IMR-90 (cell line): ENCODE measurements at places on chromosomes 6 and 20. TPM values are rescaled to one million over a fixed set of nuclear protein-coding genes. Genes with fewer than 3 reads are reported as not detected.

Gene CDK5RAP1
- 22.2 and 28.1 TPM in 2 replicates for total RNA-seq

- no peak for DNase-seq
- H3K36me3 ChIP-seq, result no peaks in the 10 kb centered on the region
- peaks cover 4% of the 10 kb centered on the region; the same call in 1 of the 2 replicates for H3K4me1 ChIP-seq
- no peak overlapping the region for H3K27ac ChIP-seq
- no peak overlapping the region for H3K4me3 ChIP-seq
These were observed 37.6 kb upstream of the SUPT3H start for GRCh38 chr6:45415315-45415714.

GRCh38 chr6:140138311-140139010, 764.0 kb upstream of the CITED2 start:
- H3K4me3 ChIP-seq, result no peak overlapping the region
- H3K27me3 ChIP-seq, result no peaks in the 10 kb centered on the region

DNA sequence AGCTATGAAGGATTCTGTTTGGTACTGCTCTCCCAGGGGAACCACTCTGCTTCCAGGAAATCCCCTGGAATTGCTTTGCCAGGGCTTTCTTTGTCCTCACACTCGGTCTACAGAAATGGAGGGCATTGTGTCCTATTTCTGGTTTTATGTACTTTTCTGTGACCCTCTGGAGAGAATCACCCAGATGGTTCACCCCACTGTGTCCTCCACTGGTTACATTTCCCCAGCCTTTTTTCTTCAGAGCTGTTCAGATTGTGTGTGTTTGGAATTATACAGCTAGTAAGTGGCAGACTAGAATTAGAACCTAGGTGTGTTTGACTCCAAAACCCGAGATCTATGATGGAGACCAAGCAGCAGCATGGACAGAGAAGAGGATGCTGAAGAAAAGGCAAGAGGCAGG, 80.8 kb downstream of the CD164 start:
- H3K4me3 ChIP-seq, result no peak overlapping the region
- H3K4me1 ChIP-seq, result no peaks in the 10 kb centered on the region
- DNase-seq, result no peak
- H3K27ac ChIP-seq, result no peak overlapping the region

- H3K4me3 ChIP-seq, result no peak overlapping the region
- H3K27ac ChIP-seq, result no peak overlapping the region
- no peaks in the 10 kb centered on the region for H3K4me1 ChIP-seq
- H3K36me3 ChIP-seq, result no peaks in the 10 kb centered on the region
- no peak for DNase-seq
- H3K27me3 ChIP-seq, result no peaks in the 10 kb centered on the region
These were observed 1371.5 kb downstream of the EPHA7 start for GRCh38 chr6:92047860-92048259.

GRCh38 chr6:115415378-115415777, 645.3 kb downstream of the FRK start:
- H3K4me1 ChIP-seq, result no peaks in the 10 kb centered on the region
- H3K4me3 ChIP-seq, result no peak overlapping the region
- H3K36me3 ChIP-seq, result no peaks in the 10 kb centered on the region
- no peaks in the 10 kb centered on the region for H3K27me3 ChIP-seq

GRCh38 chr6:90365002-90365401, 68.4 kb upstream of the BACH2 start:
- H3K4me1 ChIP-seq, result peaks cover 3% of the 10 kb centered on the region
- H3K4me3 ChIP-seq, result no peak overlapping the region
- H3K27me3 ChIP-seq, result no peaks in the 10 kb centered on the region; the same call in 1 of the 2 replicates
- H3K36me3 ChIP-seq, result no peaks in the 10 kb centered on the region

DNA sequence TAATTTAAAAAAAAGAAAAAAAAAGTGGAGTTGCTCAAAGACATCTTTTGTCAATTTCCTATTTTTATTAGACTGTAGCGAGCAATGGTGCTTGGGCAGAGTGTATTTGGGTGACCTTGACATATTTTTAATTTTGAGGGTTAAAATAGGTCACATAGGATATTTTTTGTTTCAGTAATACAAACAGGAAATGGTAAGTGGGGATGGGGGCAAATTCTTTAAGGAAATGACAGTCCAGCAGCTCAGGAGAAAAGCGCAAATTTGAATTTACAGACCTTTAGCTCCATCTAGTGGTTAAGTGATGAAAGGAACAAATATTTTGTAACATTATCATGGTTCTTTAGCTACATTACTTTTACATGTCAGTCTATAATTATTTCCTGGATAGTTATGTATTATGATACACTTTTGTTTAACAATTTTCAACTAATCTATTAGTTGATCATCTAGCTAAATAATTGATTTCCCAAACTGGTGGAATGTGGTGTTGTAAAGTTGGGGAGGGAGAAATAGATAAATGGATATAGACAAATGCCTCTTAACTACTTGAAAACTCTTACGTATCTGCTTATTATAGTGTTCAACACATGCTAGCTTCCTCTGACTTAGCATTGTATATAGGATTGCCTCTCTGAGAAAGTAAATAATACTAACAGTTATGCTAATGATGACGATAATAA, 10.0 kb downstream of the CITED2 start:
- H3K27ac ChIP-seq, result no peak overlapping the region
- peak; percentile 63 for DNase-seq
- no peak overlapping the region for H3K4me3 ChIP-seq
- H3K36me3 ChIP-seq, result no peaks in the 10 kb centered on the region

Gene LY6G6C
- not detected in 2 replicates for total RNA-seq

- no peaks in the 10 kb centered on the region for H3K36me3 ChIP-seq
- no peak overlapping the region for H3K4me3 ChIP-seq
- H3K4me1 ChIP-seq, result peaks cover 8% of the 10 kb centered on the region
- H3K27ac ChIP-seq, result no peak overlapping the region
- DNase-seq, result no peak
These were observed 54.9 kb upstream of the SASH1 start for GRCh38 chr6:148287623-148288333.

GRCh38 chr20:50306478-50307423, 116.1 kb downstream of the CEBPB start:
- peak overlapping the region; percentile 91 for H3K27ac ChIP-seq
- peaks cover 57% of the 10 kb centered on the region for H3K4me1 ChIP-seq
- H3K27me3 ChIP-seq, result no peaks in the 10 kb centered on the region
- no peak for DNase-seq
- no peak overlapping the region for H3K4me3 ChIP-seq
- no peaks in the 10 kb centered on the region for H3K36me3 ChIP-seq

- no peak overlapping the region for H3K4me3 ChIP-seq
- H3K36me3 ChIP-seq, result no peaks in the 10 kb centered on the region
- H3K4me1 ChIP-seq, result peaks cover 2% of the 10 kb centered on the region; the same call in 1 of the 2 replicates
- no peak overlapping the region for H3K27ac ChIP-seq
These were observed 48.9 kb upstream of the SNAP25 start for GRCh38 chr20:10169752-10170151.

DNA sequence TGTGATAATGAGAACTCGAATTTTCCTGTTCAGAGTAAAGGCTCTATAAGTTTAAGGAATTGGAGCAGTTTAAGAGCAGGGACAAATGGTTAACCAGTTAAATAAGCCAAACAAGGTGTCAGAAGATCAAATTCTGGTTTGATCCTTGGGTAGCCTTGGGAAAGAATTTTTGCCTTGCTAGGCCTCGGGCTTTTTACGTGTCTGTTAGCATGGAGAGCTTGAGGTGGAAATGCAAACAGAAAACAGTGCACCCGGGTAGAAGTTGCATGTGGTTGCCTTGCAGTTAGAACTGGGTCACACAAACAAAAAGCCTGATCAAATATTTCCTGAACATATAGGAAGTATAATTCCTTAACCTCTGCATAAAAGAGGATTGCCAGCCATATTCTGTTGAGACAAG, 58.3 kb downstream of the RIN2 start:
- H3K4me3 ChIP-seq, result no peak overlapping the region
- H3K27me3 ChIP-seq, result no peaks in the 10 kb centered on the region
- DNase-seq, result no peak

GRCh38 chr6:166636191-166636933, 9.3 kb upstream of the RPS6KA2 start:
- H3K36me3 ChIP-seq, result no peaks in the 10 kb centered on the region
- H3K4me3 ChIP-seq, result no peak overlapping the region
- H3K27ac ChIP-seq, result no peak overlapping the region
- H3K4me1 ChIP-seq, result no peaks in the 10 kb centered on the region
- DNase-seq, result no peak

- no peak overlapping the region for H3K27ac ChIP-seq
- H3K27me3 ChIP-seq, result no peaks in the 10 kb centered on the region
- H3K4me1 ChIP-seq, result peaks cover 1% of the 10 kb centered on the region; the same call in 1 of the 2 replicates
- no peak for DNase-seq
These were observed 243.5 kb downstream of the GMPR start for GRCh38 chr6:16481697-16482399.

Gene BNIP5
- not detected in 2 replicates for total RNA-seq
